ENCODE measurements at places on chromosomes 11 and 22. TPM values are rescaled to one million over a fixed set of nuclear protein-coding genes. Genes with fewer than 3 reads are reported as not detected.

SCGB1C1 gene
- not detected for polyA plus RNA-seq

CARD16 gene
- polyA plus RNA-seq, result 10.6 TPM

RAB3IL1 gene
- 17.4 TPM for polyA plus RNA-seq

DNA sequence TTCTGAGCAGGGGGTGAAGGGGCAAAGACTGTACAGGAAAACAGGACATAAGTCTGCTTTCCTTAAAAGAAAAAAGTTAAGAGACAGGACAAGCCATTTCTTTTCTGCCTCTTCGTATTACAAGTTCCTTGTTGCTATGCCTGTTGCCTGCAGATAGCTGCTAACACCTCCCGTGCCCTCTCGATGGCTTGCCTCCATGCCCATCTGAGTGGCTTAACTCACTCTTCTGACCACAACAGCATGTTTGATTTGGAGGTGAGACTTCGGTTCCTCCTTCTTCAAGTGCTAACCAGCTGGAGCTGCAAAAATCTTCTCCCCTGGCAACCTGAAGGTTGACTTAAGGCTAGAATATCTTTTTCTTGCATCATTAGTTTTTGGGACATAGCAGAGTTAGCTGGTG, 103.1 kb downstream of the PRR5L start:
- DNase-seq, result no peak

DNA sequence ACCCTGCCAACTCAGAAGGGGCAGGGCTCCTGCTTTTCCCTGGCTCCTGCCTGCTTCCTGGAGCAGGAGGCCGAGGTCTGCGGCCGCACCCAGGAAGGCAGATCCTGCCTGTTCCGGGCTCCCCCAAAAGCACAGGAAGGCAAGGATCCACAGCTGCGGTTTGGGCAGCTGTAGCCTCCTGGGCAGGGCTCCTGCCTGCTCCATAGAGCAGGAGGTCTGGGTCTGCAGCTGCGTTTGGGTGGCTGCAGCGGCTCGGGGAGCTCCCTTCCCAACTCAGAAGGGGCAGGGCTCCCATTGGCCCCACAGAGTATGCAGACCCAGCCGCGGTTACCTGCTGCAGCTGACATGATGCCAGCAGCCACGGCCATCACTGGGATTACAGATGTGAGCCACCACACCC, 5.5 kb downstream of the UPK2 start:
- DNase-seq, result no peak

DNA sequence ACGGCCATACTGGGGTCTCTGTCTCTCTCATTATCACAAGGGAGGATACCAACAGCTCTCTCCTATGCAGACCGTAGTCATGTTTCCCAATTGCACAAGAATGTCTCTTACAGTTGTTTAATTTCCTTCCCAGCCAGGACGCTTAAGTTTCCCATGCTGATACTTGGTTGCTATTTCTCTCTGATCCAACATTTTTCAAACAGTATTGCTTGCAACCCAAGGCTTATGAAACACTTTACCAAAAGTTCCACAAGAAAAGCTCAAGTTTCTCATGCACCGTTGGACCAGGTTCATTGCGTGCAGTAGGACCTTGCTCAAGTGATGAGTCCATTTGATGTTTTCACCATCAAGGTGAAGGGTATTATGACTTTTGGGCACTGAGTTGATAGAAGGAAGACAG, 46.6 kb downstream of the GGTLC2 start:
- no peak for DNase-seq
